ENCODE measurements at places on chromosomes 5 and 9.

DNA sequence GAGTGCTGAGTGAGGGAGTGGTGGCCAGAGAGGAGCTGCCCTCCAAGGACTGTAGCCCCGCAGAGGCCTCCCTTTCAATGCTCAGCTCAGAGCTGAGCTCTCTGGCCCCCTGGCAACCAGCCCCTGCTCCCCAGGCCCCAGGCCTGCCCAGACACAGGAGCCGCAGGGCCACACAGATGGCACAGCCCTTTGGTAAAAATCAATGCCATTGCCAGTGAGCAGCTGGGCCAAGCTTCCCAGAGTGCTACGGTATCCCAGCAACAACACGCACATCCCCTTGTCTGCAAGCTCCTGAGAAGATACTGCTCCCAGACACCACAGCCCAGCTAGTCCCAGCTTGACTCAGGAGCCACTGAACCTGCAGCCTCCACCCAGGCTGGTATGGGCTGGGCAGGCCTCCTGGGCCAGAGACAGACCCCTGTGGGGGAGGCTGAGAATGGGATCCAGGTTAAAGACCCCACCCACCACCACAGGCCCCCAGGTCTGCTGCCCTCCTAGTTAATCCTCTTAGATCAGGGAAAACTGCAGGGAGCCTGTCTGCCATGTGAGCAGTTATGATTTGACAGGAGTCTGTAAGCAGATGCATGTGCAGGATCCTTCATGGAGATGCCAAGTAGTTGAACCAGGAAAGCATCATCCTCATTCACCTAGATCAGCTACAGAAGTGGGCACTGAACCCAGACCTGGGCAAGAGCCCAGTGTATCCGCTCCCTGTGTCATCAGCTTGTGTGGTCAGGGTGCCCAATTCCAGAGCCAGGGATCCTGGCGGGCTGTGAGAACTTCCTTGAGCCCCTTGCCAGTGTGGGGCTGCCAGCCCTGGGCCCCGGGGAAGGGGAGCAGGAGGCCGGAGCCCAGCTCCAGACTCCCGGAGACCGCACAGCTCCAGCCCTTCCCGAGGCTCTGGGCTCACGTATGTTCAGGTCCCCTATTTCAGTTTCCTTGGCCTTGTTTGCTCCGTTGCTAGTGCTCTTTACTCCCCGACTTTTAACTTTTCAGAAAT, 26.7 kb upstream of the ADAMTS2 start:
- DNase-seq: no peak

DNA sequence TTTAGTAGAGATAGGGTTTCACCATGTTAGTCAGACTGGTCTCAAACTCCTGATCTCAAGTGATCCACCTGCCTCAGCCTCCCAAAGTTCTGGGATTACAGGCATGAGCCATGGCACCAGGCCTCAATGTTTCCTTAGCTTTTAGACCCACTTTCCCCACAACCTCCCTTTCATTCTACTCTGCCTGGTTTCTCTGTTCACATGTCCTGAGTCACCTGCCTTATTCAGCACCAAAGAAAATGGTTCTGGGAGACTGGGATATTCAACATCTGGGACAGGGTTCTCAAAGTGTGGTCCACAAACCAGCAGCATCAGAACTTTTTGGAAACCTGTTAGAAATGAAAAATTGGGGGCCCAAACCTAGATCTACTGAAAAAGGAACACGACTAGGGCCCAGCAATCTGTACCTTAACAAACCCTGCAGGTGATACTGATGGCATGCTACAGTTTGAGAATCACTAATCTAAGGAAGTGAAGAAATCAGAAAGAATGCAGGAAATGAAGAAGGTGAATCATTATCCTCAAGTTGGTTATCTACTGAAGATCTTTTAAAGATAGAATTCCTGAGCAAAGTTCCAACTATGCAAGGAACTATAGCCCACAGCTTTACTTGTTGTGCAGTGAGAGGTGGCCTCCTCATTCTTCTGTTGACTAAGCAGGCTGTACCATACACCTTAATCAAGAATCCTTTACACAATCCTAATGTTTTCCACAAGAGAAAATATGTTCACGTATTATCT, 51.8 kb upstream of the CTNNAL1 start:
- no peak for DNase-seq

DNA sequence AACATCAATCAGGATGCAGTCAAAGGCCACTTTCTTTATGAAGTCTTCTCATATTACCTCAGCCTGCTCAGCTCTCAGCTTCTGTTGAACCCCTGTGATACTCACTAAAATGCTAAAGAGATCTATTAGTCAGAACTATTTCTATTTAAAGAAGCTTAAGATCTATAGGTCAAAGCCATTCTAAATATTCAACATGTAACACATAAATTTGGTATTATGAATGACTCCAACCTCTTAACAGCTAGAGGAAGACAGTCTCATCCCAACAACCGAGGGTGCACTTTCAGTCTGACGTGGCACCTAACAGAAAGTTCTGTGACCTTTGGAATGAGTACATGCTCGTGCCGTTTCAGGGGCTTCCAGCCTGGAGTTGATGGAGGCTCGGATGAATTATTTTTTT, 301.5 kb upstream of the VLDLR start:
- DNase-seq: no peak

DNA sequence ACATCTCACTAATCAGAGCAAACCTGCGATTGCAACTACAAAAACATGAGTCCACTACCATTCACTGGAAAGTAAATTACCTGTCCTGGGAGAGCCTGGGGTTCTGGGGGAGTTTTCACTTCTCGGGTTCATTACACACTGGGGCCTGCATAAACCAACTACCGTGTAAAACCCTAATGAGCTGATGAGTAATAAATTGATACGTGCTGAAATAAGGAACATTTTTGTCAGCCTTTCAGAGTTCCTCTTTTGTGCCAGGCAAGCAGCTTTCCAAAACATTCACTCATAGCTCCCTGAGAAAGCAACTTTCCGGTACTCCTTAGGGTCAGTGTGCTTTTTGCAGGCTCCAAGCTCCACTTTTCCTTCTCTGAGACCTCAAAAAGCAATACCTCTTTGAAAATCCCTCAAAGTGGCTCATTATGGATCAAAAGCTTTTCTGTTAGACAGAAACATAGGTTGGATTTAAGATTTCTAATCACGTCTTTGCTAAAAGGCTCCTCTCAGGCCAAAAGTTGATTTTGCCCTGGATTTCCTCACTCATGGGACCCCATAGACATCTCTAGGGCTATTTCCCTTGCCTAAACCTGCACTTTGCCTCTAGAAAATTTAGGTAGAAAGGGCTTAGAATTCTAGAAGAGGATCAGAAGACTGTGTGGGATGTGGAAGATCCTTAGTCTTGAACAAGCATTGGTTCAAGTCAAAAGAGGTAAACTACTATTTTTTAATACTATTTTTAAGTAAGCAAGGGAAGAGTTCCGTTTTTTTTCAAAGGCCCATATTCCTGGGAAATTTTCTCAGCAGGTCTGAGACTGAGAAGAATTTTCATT, 74.8 kb downstream of the ST8SIA4 start:
- no peak for DNase-seq

DNA sequence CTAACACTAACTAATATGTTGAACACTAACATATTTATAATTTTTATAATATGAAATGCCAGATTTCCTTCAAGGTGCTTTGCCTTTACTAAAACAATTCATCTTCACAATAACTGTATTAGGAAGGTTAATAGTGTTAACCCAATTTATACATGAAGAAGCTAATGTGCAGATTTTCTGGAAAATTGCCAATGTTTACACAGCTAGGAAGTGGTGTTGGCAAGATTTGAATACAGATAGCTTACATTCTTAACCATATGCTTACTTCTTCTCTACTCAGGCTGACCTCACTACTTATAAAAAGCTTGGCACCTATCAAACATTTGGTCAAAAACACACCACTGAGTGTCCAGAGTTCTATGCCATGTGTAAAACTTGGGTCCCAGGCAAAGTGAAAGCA, 445.4 kb upstream of the ITGA1 start:
- no peak for DNase-seq

GRCh38 chr5:77981820-77982219, 205.7 kb upstream of the TBCA start:
- DNase-seq: no peak

- no peak for DNase-seq
Observed at GRCh38 chr5:151066920-151067319, 13.9 kb downstream of the TNIP1 start.

- no peak for DNase-seq
Observed at GRCh38 chr9:17888066-17888465, 309.2 kb downstream of the SH3GL2 start.

DNA sequence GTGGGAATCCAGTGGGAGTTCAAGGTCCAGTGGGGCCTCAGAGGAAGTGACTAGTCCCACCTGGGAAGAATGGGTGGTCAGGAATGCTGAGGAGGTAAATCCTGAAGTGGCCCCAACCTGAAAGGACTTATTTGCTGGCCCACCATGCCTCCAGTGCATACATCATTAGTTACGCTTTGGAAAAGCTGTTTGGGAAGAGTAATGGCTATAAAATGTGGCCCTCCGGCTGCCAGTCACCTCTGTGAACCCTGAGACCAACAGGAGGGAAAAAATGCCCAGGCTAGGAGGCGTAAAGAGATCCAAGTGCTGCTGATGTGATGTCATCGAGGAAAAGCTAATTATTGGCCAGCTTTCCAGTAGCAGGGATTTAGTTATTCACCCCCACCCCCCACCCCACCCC, 2.7 kb upstream of the SLC26A2 start:
- DNase-seq: no peak

GRCh38 chr9:114304416-114305188, 18.3 kb upstream of the ORM1 start:
- DNase-seq: peak; percentile 4

GRCh38 chr5:131536850-131537448, 98.1 kb downstream of the RAPGEF6 start:
- no peak for DNase-seq

DNA sequence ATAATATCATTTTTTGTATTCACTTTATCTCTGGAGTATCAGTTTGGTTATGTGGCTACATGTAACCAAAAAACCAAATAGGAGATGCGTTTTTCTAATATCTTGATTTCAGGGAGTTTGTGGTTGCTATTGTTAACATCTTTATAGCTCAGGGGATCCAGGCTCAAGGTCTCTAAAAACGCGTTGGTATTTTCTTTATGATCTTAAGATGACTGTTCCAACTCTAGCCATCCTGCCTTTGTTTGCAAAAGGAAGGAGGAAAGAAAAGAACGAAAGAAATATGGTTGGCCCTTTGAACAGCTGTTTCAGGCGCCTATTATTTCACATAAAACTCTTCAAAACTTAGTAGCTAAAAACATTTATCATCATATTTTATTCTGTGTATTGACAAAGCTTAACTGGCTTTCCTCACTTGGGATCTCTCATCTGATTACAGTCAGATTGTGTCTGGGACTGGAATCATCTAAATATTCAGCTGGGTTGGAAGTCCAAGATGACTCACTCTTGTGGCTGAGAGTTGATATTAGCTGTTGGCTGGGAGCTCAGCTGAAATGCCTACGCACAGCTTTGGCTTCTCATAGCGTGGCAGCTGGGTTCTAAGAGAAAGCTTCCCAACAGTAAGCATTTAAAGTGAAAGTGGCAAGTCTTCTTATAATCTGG, 60.1 kb downstream of the FAM174A start:
- peak; percentile 42 for DNase-seq

DNA sequence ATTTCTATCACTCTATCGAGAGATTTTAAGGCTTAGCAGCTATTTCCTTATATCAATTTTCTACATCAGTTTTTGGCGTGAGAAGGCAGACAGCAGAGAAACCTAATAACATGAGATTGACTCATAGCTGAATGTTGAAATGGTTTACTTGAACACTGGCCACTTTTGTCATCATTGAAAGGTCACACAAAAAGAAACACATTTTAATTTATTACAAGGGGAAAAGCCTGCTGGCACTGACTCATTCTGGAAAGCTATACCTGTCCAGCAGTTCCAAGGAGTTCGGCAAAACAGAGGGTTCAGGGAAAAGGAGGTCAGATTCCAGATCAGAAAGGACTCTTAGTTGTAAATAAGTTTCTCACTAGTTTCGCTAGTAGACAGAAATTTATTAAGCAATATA, 566.4 kb downstream of the DNAH5 start:
- no peak for DNase-seq

GRCh38 chr5:142636093-142636492, 49.8 kb downstream of the FGF1 start:
- DNase-seq: no peak

GRCh38 chr5:126963822-126964375, 66.5 kb downstream of the MARCHF3 start:
- DNase-seq: no peak

DNA sequence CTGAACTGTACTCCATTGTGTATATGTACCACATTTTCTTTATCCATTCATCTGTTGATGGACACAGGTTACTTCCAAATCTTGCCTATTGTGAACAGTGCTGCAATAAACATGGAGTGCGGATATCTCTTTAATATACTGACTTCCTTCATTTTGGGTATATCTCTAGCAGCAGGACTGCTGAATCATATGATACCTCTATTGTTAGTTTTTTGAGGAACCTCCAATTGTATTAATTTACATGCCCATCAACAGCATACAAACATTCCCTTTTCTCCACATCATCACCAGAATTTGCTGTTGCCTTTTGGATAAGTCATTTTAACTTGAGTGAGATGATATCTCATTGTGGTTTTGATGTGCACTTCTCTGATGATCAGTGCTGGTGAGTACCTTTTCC, 81.8 kb upstream of the FAM120A start:
- no peak for DNase-seq

- no peak for DNase-seq
Observed at GRCh38 chr5:106825374-106825773, 845.4 kb downstream of the EFNA5 start.

DNA sequence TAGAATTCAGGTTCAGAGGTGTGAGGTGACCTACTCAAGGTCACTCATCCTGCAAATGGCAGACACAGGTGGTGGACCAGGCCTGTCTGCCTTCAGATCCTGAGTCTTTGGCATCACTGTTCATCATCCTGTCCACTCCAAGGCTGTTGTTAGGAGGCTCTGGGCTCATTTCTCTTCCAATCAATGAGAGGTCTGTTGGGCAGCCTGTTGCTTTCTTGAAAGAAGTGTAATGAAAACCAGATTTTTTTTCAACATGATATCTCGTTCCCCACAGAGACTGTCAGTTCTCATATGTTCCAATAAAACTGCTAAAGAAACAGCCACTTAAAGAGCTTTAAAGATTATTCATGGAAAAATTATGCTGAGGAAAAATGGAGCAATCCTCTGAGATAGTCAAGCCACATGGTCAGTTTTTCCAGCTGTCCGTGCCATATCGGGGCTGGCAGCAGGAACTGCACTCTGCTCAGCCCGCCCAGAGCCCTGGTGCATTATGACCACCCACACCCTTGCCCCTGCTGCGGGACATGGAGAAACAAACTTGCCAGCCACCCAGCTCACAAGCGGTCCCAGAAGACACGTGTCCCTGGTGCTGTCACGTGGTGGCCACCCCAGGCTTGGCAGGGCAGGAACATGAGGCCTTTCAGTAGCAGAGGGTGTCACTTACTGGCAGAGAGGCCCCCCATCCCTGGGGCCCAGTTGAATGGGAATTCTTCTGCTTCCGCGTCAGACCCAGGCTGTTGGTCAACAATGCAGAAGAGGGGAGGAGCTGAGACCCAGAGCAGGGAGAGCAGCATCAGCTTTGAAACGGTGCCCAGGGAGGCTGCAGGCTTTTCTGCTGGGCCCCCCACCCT, 63.7 kb upstream of the ANGPTL2 start:
- DNase-seq: peak; percentile 65
